ENCODE measurements at places on chromosomes 2 and 18.

GRCh38 chr2:10495311-10495987, 47.3 kb upstream of the ODC1 start:
- no peak for DNase-seq

DNA sequence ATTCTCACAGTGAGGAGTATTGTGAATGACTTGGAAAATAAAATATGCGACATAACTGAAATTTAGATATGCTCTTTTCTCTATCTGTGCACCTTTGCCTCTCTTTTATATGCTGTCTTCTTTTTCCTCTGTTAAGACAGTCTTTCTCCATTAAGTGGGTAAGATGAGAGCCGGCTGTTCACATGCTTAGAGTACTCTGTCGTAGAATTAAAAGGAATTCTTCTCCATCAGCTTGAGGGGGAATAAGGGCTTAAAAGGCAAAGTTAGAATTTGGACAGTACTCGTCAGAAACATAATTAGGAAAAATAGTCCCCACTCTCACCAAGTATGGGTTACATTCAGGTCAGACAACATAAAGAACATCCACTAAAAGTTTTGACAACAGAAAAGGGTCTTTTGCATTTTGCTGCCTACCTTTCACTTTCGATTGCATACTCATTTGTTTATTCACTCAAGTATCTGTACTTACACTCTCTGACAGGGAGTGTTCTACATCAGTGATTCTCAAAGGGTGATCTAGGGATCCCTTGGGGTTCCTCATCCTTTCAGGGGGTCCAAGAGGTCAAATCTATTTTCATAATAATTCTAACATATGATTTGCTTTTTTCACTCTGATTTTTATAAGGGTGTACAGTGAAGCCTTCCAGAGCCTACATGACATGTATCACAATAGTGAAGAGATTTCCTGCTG, 48.0 kb downstream of the ARHGAP15 start:
- DNase-seq: no peak

- no peak for DNase-seq
Measured at GRCh38 chr2:32743480-32744236, 115.8 kb downstream of the TTC27 start.

GRCh38 chr2:214865400-214865799, 55.9 kb upstream of the BARD1 start:
- no peak for DNase-seq

- DNase-seq: no peak
Measured at GRCh38 chr2:235518322-235519090, 24.7 kb downstream of the AGAP1 start.

DNA sequence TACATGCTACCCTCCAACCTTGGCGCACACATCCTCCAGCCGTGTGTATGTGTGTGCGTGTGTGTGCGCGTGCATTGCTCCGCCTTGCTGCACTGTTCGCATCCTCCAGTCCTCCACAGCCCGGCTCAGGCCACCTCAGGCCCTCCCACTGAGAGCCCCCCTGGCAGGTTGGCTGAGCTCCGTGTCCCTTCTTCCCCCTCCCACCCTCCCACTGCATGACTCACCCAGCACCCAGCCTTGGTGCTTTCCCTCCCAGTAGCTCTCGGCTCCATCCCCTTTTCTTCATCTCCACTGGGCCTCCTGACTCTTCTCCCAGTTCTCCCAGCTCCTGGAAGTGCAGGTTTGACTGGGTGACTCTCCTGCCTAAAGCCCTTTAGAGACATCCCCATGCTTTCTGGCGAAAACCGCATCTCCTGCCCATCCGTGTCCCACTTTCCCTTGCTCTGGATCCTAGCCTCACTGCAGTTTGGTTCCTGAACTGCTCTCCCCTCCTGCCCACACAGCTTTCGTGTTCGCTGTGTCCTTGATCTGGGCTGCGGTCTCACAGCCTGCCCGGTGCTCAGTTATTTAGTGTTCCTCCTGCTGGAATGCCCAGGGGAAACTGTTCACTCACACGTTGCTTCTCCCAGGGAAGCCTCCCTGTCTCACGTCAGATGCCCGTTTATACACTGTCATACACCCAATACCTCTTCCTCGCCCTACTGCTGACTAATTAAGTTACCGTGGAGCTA, 4.9 kb downstream of the TMEM177 start:
- DNase-seq: no peak

- no peak for DNase-seq
Measured at GRCh38 chr2:225419033-225419432, 19.5 kb downstream of the NYAP2 start.

DNA sequence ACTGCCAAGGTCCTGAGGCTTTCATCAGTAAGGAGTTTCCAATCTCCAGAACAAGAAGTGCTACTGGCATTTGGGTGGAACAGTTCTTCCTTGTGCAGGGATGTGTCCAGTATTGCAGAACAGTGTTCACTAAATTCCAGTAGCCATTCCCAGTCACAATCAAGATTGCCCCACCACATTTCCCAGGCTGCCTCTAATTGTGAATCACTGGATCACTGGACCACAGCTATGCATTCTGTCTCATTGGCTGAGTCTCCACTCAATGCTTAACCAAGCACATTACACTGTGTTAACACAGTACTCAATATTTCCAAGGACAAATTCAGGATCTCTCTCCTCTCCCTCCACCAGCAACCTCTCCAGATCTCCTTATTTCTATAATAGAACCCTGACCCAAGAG, 160.2 kb upstream of the CCDC150 start:
- DNase-seq: no peak

DNA sequence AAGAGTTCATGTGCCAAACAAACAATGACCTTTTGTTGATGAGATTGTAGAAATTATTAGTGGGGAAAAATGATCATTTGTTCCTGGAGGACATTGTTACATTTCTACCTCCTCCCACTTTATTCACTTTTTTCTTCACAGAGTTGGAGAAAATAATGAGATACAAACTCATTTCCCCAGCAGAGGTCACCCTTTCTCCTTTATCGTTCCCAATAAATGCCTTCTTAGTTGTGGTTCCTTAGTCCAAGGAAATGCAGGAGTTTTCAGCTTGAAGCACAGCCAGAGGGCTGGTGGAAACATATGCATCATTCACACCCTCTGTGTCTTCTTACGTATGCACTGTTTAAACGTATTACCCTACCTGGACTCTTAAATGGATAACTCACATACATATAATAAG, 108.8 kb downstream of the SLC4A3 start:
- DNase-seq: no peak

- DNase-seq: no peak
Measured at GRCh38 chr2:132627536-132627935, 42.5 kb downstream of the LYPD1 start.

GRCh38 chr2:19462256-19462645, 103.8 kb upstream of the OSR1 start:
- no peak for DNase-seq

DNA sequence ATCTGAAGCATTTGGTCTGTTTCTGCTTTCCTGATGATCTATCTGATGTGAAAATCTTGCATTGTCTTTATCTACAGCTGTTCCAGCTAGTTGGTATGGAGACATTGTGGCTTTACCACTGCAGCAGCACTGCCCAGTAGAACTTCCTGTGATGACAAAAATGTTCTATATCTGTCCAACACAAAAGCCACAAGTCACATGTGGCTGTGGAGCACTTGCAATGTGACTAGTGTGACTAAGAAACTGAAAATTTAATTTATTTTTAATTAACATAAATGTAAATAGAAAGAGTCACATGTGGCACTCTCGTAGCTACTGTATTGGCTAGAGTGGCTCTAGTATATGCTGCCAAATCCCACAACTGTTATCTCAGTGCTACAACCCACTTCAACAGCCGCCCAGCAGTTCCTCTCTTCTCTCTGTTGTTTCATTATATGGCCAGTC, 425.7 kb downstream of the SETBP1 start:
- no peak for DNase-seq
